Umbilical cord (tissue), 2 donors: ENCODE measurements at places on chromosomes 12 and 14. TPM values are rescaled to one million over a fixed set of nuclear protein-coding genes. Genes with fewer than 3 reads are reported as not detected.
A peak's percentile ranks its signal among the peaks of the same experiment; 100 is the strongest.

DNA sequence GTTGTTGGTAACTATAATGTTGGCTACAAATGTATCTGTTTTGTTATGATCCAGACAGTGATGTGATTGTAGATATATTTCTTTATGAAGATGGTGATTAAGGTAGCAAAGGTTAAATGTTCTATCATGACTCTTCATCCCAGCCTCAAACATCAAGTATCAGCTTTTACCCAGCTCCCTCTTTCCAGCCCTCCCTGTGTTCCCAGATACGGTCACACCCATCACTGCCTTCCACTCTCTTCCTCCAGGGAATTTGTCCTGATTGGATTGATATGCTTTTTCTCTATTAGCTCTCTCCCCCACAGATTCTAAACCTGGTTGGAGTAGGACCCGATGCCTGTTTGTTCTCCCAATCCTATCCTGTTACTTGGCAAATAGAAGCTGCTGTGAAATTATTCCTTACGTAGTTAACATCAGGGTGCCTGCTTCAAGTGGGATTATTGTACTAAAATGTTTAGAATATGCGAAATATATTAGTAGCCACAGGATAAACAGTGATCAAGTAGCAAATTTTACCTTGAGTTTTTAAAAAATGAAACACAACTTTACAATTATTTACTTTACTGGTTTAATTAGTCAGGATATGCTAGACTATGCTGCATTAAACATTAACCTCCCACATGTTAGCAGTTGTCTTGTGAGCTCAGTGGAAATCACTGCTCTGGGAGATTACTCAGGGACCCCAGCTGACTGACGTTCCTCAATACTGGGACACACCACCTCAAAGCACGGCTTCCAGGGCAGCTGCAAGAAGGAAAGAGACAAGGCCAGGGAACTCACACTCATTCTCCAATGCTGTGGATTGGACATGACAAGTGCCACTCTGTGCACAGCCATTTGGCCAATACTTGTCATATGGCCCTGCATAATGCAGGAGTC, 165.3 kb downstream of the ALX1 start:
- DNase-seq, result no peak

DNA sequence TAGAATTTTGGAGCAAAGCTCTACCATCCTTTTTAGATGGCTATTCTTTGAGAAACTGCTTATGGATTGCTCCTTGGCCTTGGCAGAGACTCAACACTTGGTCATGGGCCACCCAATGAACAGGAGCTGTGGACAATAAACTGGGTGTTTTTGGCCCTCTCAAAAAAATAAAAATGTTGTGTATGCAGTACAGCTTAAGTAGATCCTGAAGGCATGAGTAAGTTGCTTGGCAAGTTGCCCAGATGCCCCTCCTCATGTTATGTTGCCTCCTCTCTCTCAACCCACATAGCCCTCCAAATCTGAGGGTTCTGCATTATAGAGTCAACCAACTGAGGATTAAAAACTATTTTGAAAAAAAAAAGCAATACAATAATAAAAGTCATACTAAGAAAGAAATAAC, 124.9 kb downstream of the ATP23 start:
- DNase-seq, result no peak

- no peak for DNase-seq
These were observed 120.7 kb upstream of the PWP1 start for GRCh38 chr12:107564946-107565345.

GRCh38 chr14:67962215-67962644, 142.7 kb downstream of the RAD51B start:
- peak; percentile 44 for DNase-seq

DNA sequence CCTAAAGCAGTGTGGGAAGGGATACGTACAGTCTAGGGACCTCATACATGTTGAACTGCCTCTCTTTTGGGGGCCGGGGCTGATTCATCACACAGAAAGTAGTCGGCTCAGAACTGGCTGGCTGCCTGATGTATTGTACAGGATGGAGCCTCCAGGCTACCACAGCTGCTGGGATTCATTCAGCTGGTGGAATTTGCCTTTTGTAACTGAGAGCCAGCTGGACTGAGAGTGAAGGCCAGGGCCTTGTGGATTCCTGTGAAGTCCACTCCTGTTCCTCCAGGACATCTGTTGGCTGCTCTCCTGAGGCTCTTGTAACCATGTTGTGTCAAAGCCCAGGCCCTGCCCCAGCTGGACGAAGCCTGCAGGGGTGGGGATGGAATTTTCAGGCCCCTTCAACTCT, 116.3 kb upstream of the PRICKLE1 start:
- peak; percentile 77 for DNase-seq

- DNase-seq, result no peak
These were observed 29.5 kb downstream of the BMP4 start for GRCh38 chr14:53927171-53927570.

DNA sequence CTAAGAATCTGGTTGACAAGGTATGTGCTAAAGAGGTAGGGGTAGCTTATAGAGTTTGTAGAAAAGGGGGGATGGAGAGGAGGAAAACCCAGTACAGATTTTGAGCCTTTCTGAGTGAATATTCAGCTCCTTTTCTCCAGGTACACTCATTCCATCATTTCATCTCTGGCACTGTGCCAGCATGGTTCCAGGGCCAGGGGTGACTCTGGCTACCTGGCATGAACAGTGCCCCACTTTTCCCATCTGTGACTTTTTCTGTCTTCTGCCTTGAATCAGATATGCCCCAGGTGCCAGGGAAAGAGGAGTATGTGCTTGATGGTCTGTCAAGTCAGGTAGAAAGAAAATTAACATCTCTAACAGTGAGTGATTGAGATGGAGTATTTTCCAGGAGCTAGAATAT, 175.7 kb downstream of the CACNA1C start:
- DNase-seq, result no peak

GRCh38 chr14:60087668-60088067, 4.1 kb upstream of the PCNX4 start:
- no peak for DNase-seq

GRCh38 chr12:83690465-83690864, 1003.8 kb downstream of the TMTC2 start:
- DNase-seq, result no peak

DNA sequence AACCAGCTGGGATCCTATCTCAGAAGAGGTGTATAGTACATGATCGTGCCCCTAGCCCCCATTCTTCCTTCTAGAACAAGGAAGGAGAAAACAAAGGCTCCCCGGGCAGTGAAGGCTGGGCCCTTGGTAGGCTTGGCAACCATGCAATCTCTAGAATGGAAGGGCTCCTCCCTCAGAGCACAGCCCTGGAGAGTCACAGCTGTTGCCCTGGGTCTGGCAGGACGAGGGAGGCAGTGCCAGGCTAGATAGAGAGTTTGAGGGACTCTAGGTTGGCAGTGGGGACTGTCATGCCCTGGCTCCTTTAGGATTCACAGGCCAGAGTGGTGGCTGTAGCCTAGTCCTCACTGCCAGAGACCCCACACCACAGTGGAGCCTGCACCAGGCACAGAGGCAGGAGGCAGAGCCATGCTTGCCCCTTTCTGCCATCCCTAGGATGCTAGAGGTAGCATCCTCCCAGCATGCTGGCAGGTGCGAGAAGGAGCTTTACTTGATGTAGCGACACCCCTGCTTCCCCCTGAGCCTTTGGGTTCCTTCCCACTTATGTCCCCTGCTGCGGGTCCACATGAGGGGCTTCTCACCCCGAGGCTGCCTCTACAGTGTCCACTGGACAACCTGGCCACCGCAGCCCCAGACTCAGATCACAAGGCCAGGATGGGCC, 33.4 kb upstream of the CIPC start:
- no peak for DNase-seq

DNA sequence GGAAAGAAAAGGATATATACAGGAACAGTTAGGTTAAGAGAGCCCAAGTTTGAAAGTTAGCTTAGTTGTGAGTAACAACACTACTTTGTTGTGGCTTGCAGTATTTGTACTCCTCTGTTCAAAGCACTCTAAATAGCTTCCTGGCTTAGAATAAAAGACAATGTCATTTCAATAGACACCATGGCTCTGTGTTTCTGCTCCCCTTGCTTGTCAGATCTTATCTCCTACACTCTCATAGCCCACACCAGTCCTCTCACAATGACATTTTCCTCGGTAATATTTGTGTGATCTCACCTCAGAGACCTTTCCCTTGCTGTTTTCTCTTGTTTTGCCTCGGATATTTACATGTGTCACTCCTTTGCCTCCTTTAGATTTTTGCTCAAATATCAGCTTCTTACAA, 418.4 kb downstream of the MDGA2 start:
- no peak for DNase-seq

METTL3 gene
- 38.3 TPM for total RNA-seq

- DNase-seq, result no peak
These were observed 53.7 kb upstream of the TMEM263 start for GRCh38 chr12:106902053-106902452.

DNA sequence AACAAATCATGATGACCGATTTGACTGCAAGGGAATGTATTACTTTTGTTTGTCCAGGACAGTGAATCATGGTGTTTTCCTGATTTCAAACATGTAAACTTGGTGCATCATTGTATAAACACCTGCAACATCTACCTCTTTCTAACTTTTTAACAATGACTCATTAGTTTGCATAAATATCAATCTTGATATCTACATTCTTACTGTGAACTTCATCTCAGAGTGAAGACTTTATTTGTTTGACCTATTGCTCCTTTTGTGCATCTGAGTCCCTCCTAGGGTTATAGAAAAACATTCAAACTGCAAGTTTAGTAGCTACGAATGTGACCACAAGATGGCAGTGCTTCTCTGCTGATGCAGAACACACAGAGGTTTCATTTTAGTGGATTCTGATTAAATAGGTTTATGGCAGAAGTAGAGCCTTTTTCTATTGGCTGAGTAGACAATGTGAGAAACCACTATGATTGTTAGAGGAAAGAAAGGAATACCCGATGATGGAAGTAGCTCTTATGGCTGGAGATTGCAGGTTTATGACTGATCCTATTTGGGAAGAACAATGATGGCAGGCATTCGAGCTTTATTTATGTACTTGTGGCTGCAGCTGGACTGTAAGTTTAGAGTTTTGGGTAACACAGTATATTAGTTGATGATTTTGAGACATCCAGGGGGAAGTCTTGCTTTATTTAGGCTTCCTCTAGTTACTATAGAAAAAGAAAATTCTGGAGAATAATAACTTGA, 244.2 kb upstream of the OR4E1 start:
- peak; percentile 63 for DNase-seq

DNA sequence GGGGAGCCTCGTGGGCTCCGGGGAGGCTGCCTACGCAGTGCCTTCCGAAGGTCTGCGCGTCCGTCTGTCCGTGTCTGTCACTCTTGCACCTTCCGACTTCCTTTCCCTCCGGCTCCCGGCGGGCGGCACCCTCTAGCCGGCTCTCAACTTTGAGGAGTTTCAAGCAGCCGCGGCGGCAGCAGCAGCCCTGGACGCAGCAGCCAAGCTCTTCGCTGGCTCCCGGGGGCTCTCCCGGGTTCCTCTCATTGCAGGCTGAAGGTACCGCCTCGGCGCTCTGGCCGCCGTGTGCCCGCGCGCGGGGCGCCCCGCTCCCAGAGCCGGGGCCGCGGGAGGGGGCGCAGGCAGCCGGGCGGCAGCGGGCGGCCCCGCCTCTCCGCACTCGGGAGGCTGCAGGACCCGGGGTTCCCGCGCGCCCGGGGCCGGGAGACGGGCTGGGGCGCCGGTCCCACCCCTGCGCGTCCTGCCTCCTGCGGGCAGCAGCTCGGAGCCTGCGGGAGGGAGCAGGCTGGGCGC, at the start of the genes AMIGO2 and PCED1B:
Gene AMIGO2, minus strand, starts transcription at position 492 of the 513 bp plus-strand sequence. CDS start 957 bp downstream, outside the sequence.
Gene PCED1B, plus strand, starts transcription at position 154 of the 513 bp plus-strand sequence. CDS start 155,443 bp downstream, outside the sequence.
- peak; percentile 77 for DNase-seq

DNA sequence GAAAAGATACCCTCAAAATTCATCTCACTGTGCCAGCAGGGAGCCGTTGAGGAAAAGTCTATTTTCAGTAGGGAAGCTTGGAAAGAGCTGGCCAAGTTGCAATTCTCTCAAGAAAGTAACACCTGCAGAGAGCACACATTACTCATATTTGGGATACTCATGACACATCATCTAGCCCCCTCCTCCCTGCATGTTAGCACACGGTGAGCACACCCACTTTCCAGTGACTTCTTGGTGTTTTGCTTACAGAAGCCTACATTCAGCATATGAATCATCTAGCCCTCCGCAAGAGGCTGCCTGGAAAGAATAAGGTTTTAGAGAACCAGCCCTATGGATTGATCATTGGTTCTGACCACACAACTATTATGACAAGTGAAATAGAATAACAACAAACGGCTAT, 124.5 kb downstream of the PTPRO start:
- no peak for DNase-seq

CAPRIN2 gene
- total RNA-seq, result 38.3 TPM
